ENCODE measurements at places on chromosomes 1 and 21.

DNA sequence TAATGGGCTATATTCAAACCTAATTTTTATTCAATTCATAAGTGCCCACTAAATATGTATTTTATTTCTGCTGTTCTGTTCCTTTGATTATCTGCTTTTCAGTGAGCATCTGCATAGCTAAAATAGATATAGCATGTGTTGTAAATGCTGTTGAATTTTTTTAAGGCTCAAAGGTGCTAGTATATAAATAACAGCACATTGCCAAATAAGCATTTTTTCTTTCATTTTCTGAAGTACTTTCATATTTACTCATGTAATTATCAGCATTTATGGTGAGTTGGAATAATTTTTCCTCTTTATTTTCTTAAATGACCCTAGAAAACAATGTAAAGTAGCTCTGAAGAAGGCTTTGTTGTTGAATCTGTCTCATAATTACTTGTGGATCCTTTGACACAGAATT is 69.6 kb upstream of the B3GALT2 start:
- DNase-seq = no peak

DNA sequence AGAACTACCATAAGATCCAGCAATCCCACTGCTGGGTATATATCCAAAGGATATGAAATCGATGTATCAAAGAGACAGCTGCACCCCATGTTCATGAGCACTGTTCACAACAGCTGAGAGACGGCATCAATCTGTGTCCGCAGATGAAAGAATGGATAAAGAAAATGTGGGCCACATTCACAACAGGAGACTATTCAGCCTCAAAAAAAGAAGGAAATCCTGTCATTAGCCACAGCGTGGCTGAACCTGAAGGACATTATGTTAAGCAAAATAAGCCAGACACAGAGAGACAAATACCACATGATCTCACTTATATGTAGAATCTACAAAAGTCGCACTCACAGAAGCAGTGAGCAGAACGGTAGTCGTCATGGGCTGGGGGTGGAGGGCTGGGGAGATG is 99.2 kb upstream of the IFFO2 start:
- no peak for DNase-seq

- no peak for DNase-seq
Observed at GRCh38 chr1:94273111-94273510, 35.7 kb upstream of the ARHGAP29 start.

DNA sequence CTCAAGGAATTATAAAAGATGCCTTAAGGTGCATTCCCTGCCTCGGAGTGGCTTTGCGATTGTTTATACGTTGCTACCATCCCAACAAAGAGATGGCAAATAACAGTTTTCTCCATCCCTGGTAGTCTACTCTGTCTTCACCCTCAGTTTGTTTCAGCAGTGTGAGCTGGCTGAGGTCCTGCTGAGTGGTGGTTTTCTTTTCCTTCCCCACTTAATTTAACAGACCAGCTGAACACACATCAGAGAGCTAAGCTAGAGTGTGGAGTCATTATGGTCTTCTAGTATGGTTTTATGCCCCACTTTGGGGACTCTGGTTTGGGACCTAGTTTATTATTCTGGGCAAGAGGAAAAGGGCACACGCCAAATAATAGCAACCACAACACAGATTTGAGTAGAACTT is 2.2 kb downstream of the PIGV start:
- no peak for DNase-seq

- peak; percentile 67 for DNase-seq
Observed at GRCh38 chr1:244239261-244239770, 188.2 kb downstream of the ZBTB18 start.

GRCh38 chr21:37565530-37566223 is 199.1 kb downstream of the DYRK1A start:
- no peak for DNase-seq

DNA sequence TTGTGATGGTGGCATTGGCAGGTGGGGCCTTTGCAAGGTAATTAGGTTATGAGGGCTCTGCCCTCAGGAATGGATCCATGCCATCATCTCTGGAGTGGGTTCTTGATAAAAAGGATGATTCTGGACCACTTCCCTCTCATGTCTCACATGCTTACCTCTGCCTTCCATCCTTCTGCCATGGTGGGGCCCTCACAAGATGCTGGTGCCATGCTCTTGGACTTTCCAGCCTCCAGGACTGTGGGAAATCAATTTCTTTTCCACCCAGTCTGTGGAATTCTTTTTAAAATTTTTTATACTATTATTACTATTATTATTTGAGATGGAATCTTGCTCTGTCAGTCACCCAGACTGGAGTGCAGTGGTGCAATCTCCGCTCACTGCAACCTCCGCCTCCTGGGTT is 57.3 kb downstream of the ACBD3 start:
- DNase-seq = no peak

DNA sequence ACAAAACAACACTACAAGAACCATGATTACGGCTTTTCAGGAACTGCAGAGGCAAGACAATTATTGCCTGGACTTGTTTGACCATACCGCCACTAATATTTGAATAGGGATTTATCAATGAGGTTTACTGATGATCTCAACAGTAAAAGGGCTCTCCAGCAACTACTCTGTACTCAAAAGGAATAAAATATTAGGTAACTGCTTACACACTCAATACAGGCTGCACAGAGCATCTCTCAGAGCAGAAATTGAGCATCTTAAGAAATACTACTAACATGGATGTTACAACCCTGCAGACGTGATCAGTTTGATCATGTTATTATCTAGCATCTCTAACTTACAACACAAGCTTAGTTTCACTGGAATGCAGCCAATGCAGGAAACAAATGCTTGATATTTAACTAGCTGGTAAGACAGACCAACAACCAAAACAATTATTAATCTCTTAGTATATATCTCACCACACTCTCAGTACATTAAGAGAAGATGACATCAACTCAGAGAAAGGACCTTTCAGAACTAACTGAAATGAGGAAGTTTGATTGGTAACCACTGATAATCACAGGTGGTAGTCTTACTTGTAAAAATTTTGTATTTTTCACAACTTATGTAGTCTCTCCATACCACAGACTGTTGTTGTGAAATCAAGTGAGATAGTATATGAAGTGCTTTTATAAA is 52.2 kb downstream of the PUM1 start:
- peak; percentile 63 for DNase-seq

DNA sequence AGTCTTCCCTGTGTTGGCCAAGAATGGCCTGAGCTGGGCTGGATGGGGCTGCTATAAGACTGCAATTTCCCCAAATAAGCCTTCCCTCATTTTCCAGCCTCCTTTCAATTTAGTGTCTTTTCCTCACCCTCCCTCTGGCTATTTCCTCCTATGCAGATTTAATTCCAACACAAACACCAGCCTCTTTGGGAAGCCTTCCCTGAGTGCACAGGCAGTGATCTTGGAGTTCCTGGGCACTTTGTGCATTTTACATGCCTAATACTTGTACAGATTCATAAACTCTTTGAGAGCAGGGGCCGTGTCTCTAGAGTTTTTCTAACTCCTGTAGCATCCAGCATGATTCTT is 91.1 kb upstream of the TLR5 start:
- no peak for DNase-seq
